ENCODE measurements at places on chromosomes 5 and 9. TPM values are rescaled to one million over a fixed set of nuclear protein-coding genes. Genes with fewer than 3 reads are reported as not detected.
A peak's percentile ranks its signal among the peaks of the same experiment; 100 is the strongest.

DNA sequence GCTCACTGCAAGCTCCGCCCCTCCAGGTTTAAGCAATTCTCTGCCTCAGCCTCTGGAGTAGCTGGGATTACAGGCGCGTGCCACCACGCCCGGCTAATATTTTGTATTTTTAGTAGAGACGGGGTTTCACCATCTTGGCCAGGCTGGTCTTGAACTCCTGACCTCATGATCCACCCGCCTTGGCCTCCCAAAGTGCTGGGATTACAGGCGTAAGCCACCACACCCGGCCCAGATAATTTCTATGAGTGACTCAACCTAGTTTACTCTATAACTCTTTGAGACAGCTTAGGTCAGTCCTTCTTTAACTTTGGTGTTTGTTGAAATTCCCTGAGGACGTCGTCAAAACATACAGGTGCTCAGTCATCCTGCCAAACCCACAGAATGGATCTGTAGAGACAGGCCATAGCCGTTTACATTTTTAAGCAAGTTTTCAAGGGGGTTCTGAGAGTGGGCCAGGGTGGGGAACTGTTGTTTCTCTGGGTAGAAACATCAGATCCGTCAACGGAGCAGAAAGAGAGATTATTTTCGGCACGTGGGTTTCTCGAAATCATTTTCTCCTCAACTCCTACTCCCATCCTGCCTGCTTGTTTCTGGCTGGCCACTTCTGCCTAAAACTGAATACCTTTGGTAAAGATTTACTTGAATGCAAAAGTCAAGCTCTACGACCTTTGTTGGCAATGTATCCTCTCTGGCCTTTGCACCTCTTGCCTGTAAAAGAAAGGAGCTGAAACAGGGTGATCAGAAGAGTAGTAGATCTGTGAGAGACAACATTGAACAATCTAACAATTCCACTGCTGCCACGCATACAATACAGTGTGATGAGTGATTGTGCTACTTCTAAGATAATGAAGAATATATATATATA lies 6.0 kb upstream of the BOD1 start:
- DNase-seq: no peak

DNA sequence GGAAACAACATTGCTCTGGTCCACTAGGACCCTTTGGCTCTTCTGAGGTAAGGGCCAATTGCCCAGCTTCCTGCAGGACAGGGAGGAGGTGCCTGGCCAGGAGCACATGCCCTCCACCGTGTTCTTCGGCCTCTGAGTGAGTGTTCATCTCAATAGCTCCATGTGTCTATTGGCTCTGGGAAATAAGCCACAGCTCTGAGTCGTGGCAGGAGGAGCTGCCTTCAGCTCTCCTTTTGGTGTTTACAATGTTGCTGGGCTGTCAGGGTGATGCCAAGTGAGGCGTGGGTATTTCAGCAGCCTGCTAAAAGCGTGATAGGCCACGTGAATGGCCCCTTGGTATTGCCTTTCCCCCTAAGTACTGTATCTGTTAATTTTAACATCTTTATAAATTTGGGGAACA lies 26.6 kb downstream of the GADD45G start:
- no peak for DNase-seq

- DNase-seq: peak; percentile 92
Observed at GRCh38 chr5:141747152-141748141, 65.4 kb upstream of the ARAP3 start.

The ADAMTS2 gene
- total RNA-seq: 1.7 TPM

DNA sequence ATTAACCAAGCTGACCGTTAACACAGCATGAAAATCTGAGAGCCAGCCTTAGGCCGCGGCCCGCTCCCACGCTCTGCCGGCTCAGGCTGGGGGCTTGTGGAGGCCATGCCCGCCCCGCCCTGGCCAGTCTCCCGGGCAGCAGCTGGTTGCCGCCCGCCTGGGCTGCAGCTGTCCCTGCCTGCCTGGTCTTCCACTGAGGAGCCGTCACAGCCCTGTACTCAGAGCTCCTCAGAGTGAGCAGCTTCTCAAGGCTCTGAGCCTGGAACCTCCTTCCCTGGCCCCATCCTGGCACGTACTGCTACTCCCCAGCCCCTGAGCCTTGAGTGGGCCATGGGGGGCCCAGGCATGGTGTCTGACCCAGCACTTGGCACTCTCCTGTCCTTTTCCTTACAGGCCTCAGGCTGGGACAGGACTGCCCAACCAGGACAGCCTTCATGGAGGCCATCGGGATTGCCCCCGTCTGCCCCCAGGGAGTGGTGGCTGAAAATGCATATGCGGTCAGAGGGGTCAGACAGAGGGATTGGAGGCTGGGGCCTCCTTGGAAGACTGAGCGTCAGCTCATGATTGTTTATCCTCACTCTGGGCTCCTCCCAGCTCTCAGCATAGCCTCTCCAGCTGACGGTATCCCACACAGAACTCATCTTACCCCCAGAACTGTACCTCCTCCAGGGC lies 11.9 kb downstream of the FGFR4 start:
- DNase-seq: peak; percentile 62

The ADAMTS12 gene
- total RNA-seq: 3.0 TPM

- no peak for DNase-seq
Observed at GRCh38 chr5:76657683-76658311, 34.6 kb upstream of the F2RL2 start.

The CACNA1B gene
- total RNA-seq: 2.3 TPM

GRCh38 chr9:126354887-126355770 lies 28.5 kb downstream of the MVB12B start:
- no peak for DNase-seq

DNA sequence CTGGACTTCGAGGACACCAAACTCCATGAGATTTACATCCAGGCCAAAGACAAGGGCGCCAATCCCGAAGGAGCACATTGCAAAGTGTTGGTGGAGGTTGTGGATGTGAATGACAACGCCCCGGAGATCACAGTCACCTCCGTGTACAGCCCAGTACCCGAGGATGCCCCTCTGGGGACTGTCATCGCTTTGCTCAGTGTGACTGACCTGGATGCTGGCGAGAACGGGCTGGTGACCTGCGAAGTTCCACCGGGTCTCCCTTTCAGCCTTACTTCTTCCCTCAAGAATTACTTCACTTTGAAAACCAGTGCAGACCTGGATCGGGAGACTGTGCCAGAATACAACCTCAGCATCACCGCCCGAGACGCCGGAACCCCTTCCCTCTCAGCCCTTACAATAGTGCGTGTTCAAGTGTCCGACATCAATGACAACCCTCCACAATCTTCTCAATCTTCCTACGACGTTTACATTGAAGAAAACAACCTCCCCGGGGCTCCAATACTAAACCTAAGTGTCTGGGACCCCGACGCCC lies 1.3 kb downstream of the PCDHGC3 start:
- DNase-seq: no peak

The NMUR2 gene
- not detected for total RNA-seq

GRCh38 chr5:107671742-107672210 lies 1.0 kb upstream of the EFNA5 start:
- peak; percentile 69 for DNase-seq

- no peak for DNase-seq
Observed at GRCh38 chr9:74861773-74862474, 25.8 kb downstream of the TRPM6 start.

The TLN1 gene
- 106 TPM for total RNA-seq

The TAF11L5 gene
- not detected for total RNA-seq

DNA sequence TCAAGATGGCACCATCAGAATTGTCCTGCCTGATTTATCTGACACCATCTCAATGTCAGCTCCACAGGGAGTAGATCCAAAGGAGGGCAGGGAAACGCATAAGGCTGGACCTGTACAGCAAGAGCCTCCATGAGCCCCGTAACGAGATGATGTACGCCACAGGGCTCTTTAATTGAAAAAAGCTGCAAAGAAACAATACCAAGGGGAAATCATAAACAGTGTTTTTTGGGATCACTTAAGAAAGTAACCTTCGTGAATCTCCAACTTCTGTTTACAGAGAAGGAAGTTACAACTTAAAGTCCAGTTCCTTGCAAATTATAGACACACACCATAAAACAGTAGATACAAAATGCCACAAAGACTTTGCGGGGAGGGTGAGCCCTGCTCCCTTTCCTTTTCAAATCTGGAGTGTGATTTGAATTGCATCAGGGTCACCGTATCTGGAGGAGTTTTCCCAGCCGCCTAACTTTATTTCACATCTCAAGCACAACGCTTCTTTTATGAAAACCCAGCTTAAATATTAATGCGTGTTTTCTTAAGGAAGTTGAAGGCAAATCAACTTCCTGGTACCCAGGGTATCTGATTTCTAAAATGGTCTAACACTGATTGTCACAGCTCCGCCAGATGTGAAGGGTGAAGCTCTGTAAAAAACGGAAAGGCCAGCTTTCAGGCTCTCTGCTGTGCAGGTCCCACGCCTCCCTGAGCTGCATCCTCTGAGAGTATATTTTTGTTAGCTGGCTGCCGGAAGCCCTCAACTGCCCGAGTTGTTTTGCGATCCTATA lies 88.9 kb downstream of the EBF1 start:
- DNase-seq: no peak

The ITK gene
- total RNA-seq: 0.15 TPM

DNA sequence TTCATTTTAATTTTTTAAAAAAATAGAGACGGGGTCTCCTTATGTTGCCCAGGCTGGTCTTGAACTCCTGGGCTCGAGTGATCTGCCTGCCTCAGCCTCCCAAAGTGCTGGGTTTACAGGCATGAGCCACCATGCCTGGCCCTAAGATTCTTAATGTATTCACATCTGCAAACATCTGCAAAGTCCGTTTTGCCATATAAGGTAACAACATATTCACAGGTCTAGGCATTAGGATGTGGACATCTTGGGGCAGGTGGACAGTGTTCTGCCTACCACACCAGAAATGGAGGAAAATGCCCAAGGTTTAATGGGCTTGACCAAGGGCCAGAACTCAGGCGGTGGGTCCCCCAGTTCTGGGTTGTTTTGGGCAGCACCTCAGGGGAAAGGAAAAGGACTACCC lies 41.6 kb upstream of the VDAC1 start:
- no peak for DNase-seq

- DNase-seq: no peak
Observed at GRCh38 chr5:111299831-111300432, 75.7 kb downstream of the CAMK4 start.

DNA sequence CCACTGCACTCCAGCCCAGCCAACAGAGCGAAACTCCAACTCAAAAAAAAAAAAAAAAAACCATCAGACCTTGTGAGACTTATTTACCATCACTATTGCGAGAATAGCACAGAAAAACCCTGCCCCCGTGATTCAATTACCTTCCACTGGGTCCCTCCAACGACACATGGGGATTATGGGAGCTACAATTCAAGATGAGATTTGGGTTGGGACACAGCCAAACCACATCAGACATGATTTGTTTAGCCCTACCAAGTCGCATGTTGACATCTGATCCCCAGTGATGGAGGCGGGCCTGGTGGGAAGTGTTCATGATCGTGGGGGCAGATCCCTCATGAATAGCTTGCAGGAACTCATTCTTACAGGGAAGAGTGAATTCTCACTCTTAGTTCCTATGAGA lies 26.6 kb downstream of the MYO10 start:
- no peak for DNase-seq

The RBM18 gene
- 13.0 TPM for total RNA-seq

- peak; percentile 83 for DNase-seq
Observed at GRCh38 chr9:83649080-83649479, 26.1 kb downstream of the IDNK start.

DNA sequence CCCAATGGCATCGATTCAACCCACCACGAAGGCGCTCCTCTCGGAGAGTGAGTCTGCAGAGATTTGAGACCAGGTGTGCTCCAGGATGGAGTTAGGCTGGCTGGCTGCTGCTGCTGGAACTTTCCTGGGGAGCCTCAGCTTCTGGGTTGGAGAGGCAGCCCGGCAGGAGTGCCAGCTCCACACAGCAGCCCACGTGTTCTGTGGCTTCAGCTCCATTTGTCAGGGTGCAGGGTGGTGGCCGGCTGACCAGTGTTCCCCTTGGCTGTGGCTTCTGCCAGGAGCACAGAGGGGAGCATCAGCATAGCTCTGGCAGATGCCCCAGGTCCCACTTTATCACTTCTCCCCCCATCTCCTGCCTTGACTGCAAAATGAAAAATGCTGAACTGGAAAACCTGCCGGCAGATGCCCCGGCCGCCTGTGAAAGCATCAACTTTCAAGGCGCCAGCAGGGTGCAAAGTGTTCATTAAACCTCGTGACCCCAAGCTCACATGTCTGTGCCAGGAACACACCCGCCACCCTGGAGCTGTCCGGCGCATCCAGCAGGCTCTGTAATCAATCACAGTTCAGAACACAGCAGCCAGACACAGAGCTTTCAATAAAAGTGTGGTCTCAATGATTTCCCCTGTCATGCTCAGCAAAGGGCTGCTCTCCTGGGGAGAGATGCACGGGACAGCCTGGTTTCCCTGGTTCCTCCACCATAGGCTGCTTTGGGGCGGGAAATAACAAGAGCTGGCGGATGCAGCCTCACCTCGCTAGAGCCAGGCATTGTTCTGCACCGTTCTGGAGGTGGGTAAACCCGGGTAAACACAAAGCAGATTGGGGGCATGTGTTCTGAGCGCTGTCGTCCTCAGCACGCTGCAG lies 53.2 kb downstream of the TRIP13 start:
- DNase-seq: peak; percentile 79

- DNase-seq: no peak
Observed at GRCh38 chr9:13567833-13568232, 288.3 kb upstream of the MPDZ start.

DNA sequence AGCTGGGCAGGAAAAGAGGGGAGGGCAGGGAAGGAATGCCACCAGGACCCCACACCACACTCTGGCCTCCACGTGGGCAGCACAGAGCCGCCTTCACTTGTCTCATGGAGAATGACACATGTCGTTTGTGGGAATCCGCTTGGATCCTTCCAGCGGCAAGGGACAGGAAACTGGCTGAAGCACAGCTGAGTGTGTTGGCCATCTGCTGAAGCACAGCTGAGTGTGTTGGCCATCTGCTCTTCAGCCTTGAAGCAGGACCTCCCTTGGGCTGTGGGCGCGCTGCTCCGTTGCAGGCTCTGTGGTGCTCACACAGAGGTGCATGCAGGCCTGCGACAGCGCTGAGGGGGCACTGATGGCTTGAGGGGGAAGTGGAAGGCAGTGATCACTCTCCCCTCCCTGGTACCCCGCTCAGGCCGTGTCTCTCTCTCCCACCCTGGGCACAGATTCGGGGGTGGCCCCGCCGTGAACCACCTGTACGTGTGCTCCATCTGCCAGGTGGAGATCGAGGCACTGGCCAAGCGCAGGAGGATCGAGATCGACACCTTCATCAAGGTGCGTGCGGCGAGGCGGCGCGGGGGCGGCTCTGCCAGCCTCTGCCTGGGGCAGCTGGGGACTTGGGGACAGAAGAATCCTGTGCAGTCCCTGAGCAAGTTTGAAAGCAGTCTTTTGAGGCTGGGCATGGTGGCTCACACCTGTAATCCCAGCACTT lies 40.6 kb downstream of the USP20 start:
- DNase-seq: peak; percentile 36

GRCh38 chr9:70031141-70031545 lies 12.5 kb upstream of the MAMDC2 start:
- DNase-seq: no peak

All from H7 (cell line).